A549 treated with ZK216348 at 1 μM for 4 hours (cell line): ENCODE measurements at places on chromosomes 3 and 15. TPM values are rescaled to one million over a fixed set of nuclear protein-coding genes. Genes with fewer than 3 reads are reported as not detected.

The ERICH6 gene
- total RNA-seq, result not detected in 5 replicates

The POPDC2 gene
- 0.13 to 0.73 TPM (median 0.37 TPM) in 4 of 5 replicates, not detected in the other for total RNA-seq

The ZNF639 gene
- 14.8 to 23.7 TPM (median 21.1 TPM) in 5 replicates for total RNA-seq

The PPP4R2 gene
- total RNA-seq, result 29.5 to 64.8 TPM (median 34.0 TPM) in 5 replicates

The SUCNR1 gene
- 0.09 to 0.16 TPM (median 0.09 TPM) in 3 of 5 replicates, not detected in the others for total RNA-seq

The CFAP20DC gene
- total RNA-seq, result 1.8 to 3.2 TPM (median 2.4 TPM) in 5 replicates
